H54 (cell line): ENCODE measurements at places on chromosomes 2 and 18.

- no peak for DNase-seq
Measured at GRCh38 chr2:168465594-168465993, 9.5 kb downstream of the CERS6 start.

DNA sequence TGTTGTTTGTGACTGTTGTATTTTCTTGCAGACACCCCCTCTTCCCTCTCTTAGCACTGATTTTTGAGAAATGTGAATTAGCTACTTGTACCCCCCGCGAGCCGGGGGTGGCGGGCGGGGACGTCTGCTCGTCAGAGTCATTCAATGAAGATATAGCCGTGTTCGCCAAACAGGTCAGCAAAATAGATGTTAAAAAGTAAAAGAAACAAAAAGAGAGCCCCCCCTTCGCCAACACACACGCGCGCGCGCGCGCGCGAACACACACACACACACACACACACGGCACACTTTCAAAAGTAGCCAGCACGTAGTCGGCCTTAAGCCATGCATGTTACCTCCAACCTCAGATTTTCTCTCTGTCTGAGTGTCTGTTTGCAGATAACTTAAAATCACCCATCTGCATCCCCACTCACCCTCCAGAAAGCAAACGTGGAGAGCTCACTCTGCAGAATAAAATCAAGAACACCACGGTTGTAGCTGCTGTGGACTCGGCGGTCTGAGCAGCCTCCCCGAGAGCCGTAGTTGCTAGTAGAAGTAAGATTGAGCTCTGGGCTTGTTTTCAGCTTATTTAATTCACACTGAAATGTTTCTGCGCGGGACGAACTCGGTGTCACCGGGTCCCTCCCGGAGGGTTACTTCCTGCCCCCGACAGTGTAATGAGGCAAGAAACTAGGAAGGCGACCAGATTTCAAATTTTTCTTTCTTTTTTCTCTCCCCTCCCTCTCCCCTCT lies 5.1 kb downstream of the MEIS1 start:
- no peak for DNase-seq

DNA sequence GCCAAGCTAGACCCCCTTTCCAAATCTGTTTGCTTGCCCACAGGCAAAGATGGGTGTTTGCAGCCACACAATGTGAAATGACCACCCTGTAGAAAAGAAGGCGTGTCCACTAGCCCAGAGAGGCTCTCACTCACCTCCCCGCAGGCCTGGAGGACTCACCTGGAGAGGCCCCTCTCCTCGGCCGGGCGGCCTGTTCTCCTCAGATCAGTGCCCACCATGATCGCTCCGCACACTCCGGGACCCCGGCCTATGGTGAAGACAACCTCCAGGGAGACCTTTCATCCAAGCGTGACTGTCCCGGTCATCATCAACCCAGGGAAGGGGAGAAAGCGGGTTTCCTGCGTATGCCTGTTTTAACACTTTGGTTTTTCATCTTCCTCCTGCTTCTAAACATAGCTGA lies 328.7 kb upstream of the SALL3 start:
- no peak for DNase-seq

DNA sequence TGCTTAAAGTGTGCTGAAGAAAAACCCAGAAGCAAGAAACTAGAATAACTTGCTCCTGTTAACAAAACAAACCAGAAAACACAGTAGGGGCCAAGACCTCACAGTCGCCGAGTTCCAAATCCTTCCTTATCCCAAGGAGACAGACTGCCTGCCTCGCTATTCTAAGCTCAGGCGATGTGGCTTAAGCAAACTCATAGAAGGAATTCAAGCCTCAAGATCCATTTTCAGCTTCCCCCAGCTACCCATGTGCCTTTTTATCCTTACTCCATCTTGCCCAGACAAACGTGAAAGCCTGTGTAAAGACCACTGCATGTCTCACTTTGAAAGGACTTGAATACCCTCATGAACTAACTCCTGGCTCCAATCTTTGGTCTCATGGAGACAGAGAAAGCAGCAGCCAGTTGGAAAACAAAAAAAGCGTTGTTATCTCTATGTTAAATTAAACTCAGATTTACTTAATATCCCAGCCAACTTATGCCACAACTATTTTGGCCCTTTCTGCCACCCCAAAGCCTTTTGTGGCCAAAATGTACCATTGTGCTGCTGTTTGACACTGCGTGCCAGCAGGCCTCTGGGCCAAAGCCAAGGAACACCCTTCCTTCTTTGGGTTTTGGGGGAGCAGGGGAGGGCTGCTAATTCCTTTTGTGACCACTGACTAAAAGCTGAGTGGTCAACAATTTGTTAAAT lies 123.2 kb upstream of the FZD5 start:
- DNase-seq, result no peak

- no peak for DNase-seq
Measured at GRCh38 chr2:108565778-108566375, 31.6 kb downstream of the LIMS1 start.

- peak; percentile 69 for DNase-seq
Measured at GRCh38 chr2:127386764-127387654, 766 bp downstream of the MAP3K2 start.

DNA sequence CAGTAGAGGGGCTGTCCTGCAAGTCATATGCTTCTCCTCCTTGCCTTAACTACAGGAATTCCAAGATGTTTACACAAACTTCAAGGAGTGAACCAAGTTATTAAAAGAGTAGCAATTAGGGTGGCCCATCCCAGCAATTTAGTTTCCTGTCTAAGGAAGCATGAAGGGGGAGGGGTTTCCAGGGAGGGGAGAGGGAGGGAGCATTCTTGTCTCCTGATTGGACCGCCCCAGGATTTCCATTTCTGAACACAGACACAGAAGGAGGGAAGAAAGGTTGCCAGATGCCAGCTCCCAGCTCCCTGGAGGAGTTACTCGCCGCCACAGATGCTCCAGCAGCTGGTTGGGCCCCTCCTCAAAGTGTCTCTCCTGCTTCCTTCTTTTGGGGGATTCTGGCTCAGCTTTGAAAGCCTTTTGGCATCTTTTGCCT lies 107.6 kb downstream of the TRIB2 start:
- DNase-seq, result no peak

GRCh38 chr2:194550702-194551101 lies 1106.3 kb upstream of the SLC39A10 start:
- no peak for DNase-seq

DNA sequence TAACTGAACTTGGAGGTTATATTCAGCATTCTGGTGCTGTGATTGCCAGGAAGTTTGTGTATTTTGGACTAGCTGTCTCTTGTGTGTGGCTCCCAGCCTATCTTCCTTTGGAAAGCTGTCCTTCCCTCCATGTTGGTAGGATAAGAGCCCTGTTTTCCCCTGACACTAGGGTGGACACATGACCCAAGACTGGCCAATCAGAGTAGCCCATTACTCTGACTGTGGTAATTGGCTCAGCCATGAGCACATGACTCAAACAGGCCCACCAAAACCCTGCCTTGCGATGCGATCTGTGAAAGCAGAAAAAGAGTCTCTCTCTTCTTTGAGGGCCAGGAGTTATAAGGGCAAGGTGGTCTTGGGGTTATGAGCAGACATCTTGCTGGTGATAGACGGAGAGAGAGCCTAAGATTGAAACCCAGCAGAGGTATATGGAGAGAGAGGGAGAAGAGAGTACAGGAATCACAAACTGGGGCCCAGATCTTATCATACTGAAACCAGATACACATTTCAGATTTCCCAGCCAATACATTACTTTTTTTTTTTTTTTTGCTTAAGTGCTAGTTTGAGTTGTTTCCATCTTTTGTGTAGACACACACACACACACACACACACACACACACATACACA lies 45.3 kb upstream of the SERPINE2 start:
- DNase-seq, result no peak

- no peak for DNase-seq
Measured at GRCh38 chr2:10678225-10678624, 11.6 kb downstream of the NOL10 start.

DNA sequence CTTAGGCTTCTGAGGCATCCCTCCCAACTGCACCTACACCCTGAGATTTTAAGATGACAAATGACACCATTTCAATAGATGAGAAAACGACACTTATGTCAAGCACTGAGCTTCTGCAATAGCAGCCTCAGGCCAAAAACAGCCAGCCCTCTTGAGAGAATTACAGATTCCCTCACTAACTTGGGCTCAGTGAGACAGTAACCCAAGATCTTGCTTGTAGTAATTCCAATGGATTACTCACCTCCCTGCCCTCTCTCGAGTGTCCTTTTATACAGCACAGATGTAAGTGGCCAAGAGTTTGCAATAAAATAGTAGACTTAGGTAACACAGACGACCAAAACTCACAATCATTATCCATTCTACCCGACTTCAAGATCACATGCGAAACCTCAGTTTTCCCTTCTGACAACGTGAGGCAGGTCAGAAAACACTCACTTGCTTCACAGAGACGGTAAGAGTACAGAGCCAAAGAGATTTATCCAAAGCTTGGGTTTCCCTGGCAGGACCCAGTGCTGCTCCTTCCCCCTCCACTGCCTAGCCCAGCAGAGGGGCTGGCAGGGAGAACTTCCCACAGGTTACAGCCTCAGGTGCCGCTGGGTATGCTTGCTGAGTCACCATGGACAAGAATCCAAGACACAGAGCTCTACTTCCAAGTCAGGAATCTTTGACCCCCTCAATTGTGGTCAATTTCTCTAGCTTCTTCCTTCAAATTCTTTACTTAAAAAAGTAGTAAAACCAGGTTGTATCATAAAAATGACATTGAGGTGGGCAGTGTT lies 181.4 kb downstream of the MYO5B start:
- no peak for DNase-seq

DNA sequence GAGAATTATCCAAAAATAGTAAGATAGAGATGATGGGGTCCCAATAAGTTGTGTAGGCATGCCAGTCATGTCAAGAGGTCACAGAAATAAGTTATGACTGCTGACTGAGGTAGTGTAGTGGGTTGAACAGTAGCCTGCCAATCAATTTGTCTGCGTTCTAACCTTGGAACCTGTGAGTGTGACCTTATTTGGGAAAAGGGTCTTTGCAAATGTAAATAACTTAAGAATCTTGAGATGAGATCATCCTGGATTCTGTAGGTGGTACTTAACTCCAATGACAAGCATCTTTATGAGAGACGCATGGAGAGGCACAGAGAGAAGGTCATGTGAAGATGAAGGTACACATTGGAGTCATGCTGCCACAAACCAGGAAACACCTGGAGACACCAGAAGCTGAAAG lies 31.0 kb downstream of the ACVR1 start:
- DNase-seq, result no peak

DNA sequence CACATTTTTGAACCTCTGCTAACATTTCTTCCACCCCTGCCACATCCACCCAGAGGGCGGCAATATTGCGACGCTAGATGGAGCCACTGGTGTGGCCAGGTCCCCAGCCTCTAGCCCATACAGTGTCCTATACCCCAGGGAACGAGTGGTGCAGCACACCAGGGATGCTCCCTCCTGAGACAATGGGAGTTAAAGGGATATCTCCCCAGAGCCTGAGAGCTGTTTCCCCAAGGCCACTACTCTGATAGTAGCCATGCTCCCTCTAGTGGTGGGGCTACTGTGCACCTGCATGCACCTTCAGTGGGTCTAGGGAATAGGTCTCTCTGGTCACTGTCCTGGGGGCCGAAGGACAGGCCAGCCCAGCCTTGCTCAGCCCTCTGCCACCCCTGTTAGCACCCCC lies 336.4 kb upstream of the FSHR start:
- peak; percentile 4 for DNase-seq

GRCh38 chr2:237234268-237234667 lies 148.6 kb downstream of the COPS8 start:
- no peak for DNase-seq

- no peak for DNase-seq
Measured at GRCh38 chr2:69227716-69228115, 159.3 kb downstream of the GFPT1 start.

- DNase-seq, result no peak
Measured at GRCh38 chr2:125371867-125372266, 1284.1 kb upstream of the GYPC start.

GRCh38 chr18:48090702-48091101 lies 160.2 kb upstream of the SMAD2 start:
- DNase-seq, result no peak

DNA sequence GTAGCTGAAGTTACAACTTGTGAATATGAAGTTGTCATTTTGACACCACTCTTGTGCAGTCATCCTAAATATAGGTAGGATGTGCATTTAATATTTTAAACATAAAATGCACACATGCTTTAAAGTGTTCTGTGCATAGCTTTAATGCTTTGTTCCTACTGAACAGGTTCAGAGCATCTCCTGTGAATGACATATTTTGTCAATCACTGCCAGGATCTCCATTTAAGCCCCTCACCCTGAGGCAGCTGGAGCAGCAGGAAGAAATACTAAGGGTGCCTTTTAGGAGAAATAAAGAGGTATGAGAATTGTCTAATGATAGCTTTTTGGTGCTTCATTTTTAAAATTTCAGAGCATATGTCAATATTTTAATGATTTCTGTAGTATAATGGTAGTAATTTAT lies 14.7 kb downstream of the ERLEC1 start:
- DNase-seq, result no peak

DNA sequence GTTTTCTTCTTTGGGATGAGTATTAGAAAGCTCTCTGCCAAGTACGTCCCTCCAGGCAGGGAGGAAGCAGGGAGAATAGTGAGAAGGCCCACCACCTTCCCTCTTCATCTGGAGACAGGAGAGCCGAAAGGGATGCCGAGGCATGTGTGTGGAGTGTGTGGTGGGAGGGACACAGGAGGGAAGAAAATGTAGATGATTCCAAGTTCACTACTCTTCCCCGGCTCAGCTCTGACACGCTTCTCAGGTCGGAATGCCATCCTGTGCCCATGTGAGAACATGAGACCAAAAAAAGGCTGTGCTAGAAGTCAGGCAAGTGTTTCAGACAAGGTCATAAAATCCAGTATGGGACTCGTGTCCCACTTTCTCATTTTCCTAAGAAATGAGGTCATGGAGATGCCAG lies 47.4 kb downstream of the GYPC start:
- DNase-seq, result no peak

DNA sequence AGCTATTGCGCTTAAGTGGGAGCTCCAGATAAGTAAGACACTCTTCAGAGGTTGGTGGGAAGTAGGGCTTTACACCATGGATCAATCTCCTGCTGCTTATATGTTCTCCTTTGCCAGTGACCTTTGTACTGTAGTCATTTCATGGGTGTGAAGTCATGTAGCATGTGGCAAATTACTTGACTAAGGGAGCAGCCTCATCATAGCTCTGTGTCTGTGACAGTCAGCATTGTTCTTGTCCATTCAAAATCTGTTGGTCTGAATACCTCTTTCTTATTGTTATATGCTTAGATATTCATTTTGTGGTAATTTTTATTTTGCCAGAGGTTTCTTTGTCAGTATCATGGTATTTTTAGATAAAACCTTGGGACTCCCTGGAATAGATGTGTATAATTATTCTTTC lies 18.2 kb downstream of the SLC4A1AP start:
- DNase-seq, result no peak
